ENCODE measurements at places on chromosomes 2 and 18. TPM values are rescaled to one million over a fixed set of nuclear protein-coding genes. Genes with fewer than 3 reads are reported as not detected.

GRCh38 chr18:8825729-8826375 is 120.5 kb downstream of the MTCL1 start:
- no peak overlapping the region for H3K4me3 ChIP-seq
- no peaks in the 10 kb centered on the region for H3K4me1 ChIP-seq
- DNase-seq: no peak
- no peaks in the 10 kb centered on the region for H3K36me3 ChIP-seq

DNA sequence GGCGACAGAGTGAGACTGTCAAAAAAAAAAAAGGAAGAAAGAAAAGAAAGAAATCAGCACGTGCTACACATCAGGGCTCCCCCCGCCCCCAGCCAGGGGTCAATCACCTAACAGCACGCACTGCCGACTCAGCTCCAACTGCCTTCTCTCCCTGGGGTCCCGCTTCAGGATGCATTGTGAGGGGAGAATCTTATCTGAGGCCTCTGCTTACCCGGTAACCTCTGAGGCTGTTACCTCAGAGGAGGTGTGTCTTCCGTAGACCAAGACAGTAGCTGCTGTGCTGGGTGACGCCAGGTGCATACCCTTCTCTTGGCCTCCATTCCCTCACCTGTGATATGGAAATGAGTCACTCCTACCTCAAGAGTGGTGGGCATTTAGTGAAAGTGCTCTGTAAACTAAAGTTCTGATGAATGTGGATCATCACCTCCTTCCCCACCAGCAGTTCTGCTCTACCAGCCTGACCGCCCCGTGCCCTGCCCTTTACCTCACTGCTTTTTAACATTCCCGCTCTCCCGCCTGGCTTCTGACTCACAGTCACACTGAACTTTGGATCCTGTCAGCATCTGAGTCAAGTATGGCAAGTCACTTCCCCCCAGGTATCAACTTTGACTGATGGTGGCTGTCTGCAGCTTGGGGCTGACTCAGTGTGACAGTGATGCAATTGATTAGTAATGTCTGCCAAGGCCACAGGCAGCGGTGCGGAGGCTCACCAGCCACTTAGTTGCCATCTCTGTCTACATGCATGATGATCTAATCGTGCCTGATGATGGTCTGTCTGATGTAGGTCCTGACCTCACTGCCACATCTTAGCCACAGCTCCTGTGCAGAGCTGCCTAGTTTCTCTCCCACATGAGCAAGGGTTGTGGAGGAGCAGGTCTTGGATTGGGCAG is 20.1 kb downstream of the ARID5A start:
- no peak for DNase-seq
- no peak overlapping the region for H3K27ac ChIP-seq
- H3K4me1 ChIP-seq: no peaks in the 10 kb centered on the region
- H3K36me3 ChIP-seq: no peaks in the 10 kb centered on the region
- H3K27me3 ChIP-seq: no peaks in the 10 kb centered on the region

DNA sequence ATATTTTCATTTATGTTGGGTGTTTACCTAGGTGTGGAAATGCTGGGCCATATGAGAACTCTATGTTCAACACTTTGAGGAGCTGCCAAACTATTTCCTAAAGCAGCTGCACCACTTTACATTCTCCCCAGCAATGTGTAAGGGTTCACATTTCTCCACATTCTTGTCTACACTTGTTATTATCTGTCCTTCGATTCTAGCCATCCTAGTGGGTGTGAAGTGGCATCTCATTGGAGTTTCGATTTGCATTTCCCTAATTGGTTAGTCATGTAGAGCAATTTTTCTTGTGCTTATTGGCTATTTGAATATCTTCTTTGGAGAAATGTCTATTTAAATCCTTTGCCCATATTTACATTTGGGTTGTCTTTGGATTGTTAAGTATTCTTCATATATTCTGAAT is 21.9 kb downstream of the RNF144A start:
- H3K4me1 ChIP-seq: no peaks in the 10 kb centered on the region
- no peaks in the 10 kb centered on the region for H3K27me3 ChIP-seq
- no peak overlapping the region for H3K4me3 ChIP-seq
- no peak for DNase-seq
- no peak overlapping the region for H3K27ac ChIP-seq
- no peaks in the 10 kb centered on the region for H3K36me3 ChIP-seq

The CCDC102B gene
- 13.3 TPM for total RNA-seq

The ASIC4 gene
- 0.42 TPM for total RNA-seq

All from aorta (tissue), 5 donors.